Chondrocyte (in vitro differentiated cells): ENCODE measurements at places on chromosomes 2 and 18.

DNA sequence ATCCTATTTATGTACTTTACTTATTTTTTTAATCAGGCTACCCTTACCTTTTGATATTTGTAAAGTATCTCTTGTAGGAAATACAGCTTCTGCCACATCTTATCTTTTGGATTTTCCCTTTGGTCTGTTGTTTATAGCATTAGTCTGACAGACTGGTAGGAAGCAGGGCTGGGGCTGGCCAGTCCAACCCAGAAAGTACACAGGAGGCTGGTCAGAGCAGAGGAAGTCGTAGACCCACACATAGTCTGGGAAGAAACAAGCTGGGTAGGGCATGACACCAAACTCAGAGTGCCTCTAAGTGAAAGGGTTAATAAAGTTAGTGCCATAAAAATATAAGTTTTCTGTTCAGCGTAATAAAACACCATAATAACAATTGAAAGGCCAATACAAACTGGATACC is 51.7 kb downstream of the BOLA3 start:
- DNase-seq: no peak

- no peak for DNase-seq
These were observed 33.3 kb upstream of the CABLES1 start for GRCh38 chr18:23101861-23102432.

DNA sequence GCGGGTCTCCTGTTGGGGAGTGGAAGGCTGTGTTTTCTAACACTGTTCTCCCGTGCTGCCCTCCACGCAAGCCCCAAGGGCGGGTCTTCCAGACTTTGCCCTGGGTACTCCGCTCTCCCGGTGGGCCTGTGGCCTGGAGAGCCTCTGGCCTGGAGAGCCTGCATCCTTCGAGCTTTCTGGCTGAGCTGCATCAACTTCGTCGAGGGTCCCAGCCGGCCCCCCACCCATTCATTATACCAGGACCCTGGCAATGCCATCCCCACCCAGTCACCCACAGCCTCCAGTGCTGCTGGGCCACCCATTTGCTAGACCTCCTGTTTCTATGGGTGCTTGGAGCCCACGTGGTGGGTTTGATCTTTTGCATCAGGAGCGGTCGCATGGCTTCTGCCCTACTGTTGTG is 102.2 kb downstream of the PTGR3 start:
- no peak for DNase-seq

DNA sequence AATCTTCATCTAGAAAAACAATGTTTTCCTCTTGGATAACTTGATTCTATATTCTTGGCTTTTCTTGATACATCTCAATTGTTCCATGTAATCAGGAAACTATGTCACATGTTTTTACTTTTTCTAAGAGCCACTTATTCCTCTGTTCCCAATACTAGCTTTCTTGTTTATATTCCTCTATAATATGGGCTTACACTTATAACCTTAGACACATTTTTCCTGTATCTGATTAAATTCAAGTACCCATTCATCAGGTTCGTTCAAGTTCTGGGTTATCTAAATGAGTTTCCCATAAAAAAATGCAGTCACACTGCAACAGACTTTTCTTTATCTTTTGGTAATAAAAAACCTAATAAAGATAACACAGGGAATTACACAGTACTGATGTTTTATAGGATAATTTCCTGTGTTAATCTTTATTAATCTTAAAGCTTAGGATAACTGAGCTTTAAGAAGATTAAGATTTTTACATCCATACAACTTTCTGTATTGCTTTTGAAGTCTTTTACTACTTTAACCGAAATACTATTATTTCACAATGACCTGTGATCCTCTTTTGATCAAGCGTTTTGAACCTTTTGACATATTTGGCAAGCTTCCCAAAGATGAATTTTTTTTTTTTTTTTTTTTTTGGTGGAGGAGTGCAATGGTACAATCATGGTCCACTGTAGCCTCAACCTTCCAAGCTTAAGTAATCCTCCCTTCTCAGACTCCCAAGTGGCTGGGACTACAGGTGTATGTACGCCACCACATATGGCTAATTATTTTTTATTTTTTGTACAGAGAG is 44.3 kb upstream of the C2orf66 start:
- DNase-seq: no peak

- DNase-seq: no peak
These were observed 244.9 kb upstream of the MYT1L start for GRCh38 chr2:2575870-2576386.

DNA sequence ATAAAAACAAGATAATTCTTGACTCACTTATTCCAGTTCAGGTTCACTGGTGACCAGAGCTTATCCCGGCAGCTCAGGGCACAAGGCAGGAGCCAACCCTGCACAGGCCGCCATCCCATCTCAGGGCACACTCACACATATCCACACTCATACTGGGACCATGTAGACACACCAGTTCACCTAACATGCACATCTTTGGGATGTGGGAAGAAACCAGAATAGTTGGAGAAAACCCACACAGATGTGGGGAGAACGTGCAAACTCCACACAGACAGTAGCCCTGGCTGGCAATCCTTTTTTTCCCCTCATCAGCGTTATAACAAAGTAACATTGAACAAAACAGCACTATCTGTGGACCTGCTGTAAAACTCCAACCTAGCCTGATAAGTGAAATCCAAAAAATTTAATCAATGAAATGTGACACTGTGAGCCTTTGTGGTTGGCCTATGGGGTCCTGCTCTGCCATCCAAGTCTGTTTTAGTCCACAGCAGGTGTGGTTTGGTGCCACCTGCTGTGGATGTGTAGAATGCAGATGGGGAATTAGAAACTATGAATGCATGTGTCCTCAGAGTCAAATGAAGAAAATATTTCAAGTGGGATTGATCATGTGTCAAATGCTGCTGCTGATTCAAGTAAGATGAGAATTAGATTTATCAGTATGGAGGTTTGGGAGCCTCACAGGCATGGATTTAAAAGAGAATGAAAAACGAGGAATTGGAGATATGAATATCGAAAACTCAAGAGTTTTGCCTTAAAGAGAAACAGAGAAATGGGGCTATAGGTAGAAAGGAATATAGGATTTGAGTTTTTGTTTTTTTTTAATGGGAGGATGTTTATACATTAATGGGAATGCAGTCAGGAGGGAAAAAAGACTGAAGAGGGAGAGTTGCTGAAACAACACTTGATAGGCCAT is 47.0 kb downstream of the UGP2 start:
- DNase-seq: no peak

DNA sequence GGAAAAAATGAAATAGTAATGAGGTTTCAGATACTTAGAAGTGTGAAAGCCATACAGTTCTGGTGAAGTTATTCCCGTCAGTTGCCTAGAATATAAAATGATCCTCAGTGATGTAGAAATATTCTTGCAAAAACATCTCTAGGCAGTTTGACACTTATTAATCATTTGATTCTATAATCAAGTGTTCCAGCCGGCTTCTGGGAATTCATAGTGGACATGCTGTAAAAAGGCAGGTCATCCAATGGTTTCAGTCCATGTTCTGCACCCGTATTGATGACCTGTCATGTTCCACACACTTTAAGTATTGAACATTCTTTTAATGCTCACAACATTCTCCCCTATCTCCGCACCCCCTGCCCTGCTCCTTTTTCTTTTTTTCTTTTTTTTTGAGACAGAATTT is 19.8 kb downstream of the ARPC2 start:
- no peak for DNase-seq
